NCI-H1105 (cell line): ENCODE measurements at places on chromosomes 1 and 21.

DNA sequence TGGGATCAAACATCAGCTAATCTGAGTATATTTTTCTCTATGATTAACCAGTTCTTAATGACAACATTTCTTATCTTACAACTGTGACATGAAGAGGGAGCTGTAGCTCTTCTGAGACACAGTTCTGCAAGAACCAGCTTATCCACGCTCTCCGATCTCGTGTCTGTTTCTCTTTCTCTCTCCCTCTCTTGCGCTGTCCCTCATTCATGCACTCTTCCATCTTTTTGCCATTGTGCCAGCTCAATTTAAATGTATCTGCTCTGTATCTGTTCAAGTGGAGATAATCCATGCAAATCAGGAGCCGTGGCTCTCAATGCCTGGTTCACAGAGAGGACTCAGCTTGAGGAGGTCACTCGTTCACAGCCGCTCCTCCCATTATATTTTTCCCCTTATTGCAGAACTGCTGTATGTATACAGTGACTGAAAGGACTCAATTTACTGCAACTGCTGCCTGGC lies 494.7 kb upstream of the ADGRL2 start:
- peak; percentile 70 for DNase-seq

GRCh38 chr1:171953835-171954234 lies 112.5 kb downstream of the DNM3 start:
- no peak for DNase-seq

DNA sequence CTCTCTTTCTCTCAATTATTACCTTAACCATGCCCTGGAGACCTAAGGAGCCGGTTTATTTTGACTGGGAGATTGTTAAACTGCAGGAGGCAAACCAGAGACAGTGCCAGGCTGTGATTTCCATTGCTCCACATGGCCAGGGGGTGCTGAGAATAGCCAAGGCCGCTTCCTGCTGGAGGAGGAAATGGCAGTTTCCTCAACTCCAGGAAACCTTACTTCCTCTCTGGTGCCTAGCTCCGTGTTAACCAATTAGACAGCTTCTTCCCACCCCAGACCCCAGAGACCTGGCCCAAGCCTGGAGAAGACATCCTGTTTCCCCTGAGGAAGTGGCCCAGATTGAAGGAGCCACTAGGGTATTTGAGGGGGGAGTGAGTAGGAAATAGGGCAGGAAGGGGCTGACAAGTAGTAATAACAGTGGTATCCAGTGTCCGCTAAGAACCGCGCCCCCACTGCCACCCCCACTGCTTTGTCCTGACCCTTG lies 161.2 kb downstream of the PLPP3 start:
- no peak for DNase-seq

GRCh38 chr1:78121710-78122109 lies 75.9 kb downstream of the GIPC2 start:
- no peak for DNase-seq

GRCh38 chr1:203077956-203078355 lies 7.9 kb downstream of the MYOG start:
- DNase-seq = no peak

DNA sequence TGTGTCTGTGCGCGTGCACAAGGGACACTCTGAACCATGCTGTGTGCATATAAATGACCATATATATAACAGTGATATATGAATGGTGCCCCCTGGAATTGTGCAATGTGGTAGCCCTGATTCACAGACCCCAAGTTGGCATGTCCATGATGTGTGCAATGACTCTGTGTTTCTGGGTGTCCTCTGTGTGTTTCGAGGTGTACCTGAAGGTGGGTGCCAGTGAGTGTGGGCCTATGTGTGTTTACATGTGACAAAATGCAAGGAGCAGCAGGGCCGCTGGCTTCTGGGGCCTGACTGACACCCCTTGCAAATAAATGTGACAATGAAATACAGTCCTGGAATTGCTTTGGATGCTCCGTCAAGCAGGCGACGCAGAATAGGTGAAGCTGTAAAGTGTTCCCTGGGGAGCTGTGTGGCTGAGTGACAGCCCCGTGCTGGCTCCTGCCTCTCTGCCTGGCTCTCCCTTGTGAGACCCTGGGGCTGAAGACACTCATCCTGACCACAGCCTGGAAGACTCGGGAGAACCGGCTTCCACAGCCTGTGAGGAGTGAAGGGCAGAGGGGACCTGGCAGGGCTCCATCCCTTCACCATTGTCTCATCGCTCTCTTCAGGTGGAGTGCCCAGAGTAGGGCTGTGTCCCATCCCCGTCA lies 38.2 kb upstream of the CSF3R start:
- DNase-seq = no peak

DNA sequence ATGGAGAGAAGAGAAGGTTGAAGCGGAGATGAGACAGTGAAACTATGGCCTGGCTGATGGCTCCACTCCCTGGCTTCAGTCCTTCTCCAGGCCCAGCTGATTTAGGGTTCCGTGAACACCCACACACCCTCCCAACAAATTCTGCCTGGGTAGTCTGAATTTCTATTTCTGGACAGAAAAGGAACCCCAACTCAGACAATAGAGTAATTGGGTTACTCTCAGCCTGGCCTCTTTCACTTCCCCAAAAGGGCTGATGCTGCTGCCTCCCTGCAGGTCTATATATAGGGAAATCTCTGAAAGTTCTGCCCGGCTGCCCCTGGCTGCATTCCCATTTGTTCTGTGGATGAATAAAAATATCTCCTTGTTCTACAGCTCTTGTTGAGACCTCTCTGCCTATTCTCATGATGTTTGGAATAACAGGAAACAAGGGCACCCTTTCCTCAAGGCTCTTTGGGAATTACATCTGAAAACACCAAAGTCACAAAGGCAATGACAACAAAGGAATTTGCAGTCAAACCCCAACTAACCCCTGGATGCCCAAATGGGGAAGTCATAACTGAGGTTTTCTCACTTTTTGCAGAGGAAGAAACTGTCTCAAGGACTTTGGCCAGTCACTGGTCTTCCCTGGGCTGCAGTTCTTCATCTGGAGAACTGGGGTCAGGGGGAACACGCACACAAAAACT lies 11.4 kb upstream of the ZSCAN20 start:
- no peak for DNase-seq

DNA sequence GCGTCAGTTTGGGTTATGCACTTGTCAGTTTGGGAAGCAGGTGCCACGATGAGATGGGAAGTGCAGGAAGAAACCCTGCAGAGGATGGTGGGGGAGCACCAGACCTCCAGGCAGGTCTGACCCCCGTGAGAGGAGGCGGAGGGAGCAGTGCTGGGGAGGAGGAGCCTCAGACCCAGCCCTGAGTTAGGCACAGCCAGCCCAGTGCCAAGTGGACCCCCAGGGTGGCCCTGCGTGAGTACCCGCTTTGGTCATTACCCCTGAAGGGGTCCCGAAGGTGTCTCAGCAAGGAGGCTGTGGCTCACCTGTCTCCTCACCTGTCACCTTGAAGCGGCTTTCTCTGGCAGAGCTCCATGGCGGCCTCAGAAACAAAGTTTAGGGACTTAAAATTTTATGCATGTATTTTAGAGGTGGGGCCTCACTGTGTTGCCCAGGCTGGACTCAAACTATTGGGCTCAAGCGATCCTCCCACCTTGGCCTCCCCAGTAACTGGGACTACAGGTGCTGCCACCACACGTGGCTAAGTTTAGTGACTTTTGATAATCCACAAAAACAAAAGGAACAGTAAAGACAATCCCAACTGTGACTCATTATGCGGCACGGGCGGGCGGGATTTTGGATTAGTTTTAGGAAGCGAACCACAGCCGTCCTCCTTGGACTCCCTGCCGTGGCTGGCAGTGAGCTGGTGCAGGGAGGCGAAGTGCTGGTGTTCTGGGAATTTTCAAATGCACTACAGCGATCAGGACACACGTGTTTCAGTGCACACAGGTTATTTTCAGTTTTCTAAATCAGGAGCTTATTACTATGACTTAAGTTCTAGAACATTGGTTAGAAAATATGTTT lies 4.7 kb downstream of the AGPAT3 start:
- DNase-seq = no peak

DNA sequence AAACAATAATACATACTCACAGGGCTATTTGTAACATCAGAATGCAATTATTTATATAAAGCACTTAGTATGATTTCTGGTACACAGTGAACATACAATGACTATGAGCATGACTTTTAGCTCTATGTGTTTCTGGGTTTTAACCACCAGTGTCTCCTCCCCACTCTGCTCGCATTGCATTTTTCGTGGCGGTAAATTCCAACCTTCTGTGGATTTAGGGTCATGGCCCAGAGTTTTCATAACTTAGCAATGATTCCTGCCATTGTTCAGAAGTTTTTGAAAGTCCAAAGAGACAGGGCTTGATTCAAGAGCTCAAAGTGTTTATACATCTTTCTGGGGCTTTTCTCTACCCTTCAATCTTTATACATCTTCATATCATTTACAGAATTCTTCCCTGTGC lies 191.3 kb downstream of the BACH1 start:
- no peak for DNase-seq

DNA sequence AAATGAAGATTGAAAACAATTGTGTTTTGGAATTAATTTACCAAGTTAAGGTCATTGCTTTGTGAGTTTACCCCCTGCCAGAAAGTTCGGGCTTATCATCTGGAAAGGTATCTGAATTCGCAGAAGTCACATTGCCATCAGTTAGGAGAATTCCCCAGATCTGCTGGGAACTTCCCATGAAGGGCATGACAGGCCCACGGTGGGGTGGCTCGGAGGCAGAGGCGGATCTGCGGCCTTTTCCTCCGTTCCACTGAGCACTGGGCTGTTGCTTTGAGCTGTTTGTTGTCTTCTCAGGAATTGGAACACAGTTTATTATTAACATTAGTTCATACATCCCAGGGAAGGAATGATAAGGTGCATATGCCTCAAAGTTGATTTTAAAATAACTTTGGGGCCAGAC lies 320.0 kb downstream of the CAMTA1 start:
- no peak for DNase-seq

DNA sequence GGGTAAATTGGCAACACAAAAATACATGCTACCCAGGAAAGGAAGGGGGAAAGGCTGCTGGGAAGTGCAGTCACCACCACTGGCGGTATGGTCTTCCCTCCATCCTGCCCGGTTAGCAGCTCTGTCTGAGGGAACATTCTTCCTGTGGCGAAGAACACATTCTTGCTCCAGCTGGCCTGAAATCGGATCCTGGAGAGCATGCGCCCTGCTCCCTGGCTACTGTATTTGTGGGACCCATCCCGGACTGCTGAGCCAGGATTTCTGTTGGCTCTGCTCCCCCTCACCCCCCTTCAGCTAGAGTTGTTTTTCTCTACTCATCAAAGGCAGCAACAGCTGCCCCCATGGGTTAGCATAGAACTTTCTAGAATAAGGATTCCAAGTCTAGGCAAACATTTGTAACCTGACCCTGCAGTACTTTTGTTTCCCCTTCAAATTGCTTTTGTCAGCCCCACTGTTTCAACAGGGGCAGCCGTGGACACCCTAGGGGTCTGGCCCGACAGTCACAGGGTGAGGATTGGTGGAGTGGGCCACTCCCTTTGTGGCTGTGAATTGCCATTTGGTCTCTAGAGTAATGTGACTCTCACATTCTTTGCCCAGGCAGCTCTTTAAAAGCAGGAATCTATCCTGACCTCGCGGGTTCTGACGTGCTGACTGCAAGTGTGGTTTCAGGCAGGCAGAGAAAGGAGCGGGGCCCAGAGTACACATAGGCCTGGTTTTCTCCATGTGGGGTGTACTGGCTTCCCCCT lies 157.7 kb downstream of the TOMM20 start:
- no peak for DNase-seq

GRCh38 chr1:22340873-22341272 lies 110.8 kb upstream of the ZBTB40 start:
- no peak for DNase-seq

DNA sequence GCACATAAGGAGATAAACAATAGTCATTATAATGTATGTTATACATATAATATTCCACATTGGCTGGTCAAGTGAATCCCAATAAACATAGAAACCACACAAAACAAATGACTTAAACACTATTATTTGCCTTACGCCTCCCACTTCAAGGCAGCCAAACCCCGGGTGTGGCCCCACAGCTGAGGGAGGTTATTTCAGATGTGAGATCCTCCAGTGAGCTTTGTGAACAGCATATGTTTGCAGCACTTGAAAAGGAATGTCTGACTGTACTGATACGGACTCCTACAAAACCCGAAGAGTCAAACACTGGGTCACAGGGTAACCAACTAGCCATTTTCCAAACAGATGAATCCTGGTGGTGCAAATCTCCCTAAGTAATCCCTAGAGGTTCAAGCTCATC lies 27.1 kb upstream of the DISP1 start:
- no peak for DNase-seq

- no peak for DNase-seq
Measured at GRCh38 chr1:33532936-33533335, 60.5 kb downstream of the ZSCAN20 start.

GRCh38 chr1:91779548-91780021 lies 106.4 kb downstream of the TGFBR3 start:
- no peak for DNase-seq

DNA sequence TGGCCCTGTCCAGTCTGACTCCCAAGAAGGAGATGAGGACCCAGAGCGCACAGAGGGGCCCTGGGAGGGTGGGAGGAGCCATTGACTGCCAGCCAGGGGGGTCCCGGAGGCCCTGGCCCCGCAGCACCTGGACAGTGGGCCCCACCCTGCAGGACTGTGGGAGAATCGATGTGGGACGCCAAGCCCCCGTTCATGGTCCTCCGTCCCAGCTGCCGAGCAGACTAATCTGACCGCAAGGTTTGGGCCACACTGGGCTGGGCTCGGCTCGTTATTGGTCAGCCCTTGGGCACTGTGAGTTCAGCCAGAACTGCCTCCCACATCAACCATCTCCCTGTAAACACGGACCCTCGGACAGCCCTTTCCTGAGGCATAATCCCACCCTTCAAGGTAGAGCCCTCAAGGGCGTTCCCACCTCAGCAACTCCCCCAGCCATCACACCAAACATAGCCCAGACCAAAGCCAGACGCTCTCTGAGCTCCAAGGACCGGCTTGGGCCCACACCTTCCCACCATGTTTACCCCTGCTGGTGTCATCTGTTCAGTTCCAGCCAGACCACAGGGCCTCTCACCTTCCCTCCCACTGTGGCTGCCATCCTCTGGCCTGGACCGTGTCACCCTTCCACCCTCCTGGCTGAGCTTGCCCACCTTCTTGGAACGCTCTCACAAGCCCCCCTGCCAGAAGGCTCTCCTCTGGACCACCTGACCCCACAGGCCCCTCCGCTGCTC lies 16.2 kb upstream of the POFUT2 start:
- no peak for DNase-seq

GRCh38 chr1:85911742-85912141 lies 203.5 kb upstream of the ZNHIT6 start:
- no peak for DNase-seq

DNA sequence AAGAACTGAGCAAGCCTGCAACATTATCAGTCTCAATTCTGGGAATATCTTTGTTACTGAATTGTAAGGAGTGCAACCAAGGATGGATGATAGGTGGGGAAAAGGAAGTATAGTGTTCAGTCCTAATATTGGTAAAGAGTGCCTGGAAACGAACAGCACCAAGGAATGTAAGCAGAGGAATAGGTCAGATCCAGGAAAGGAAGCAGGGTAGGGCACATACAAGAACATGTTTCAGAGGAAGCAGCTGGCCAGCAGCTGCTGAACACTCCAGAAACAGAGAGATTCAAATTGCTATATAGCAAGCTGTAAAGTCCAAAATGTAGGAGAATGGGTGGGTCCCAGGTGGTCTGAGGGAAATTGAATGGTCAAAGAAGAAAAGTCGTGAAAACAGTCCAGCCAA lies 37.9 kb downstream of the CRB1 start:
- no peak for DNase-seq

- no peak for DNase-seq
Measured at GRCh38 chr1:3103967-3104677, 35.1 kb downstream of the PRDM16 start.

- DNase-seq = no peak
Measured at GRCh38 chr1:201717286-201717685, 111.7 kb upstream of the IPO9 start.

- DNase-seq = no peak
Measured at GRCh38 chr1:59137276-59137615, 159.6 kb upstream of the FGGY start.

GRCh38 chr1:173669491-173669941 lies at the start of gene ANKRD45:
Gene ANKRD45 (minus strand): TSS chr1:173669851. CDS start chr1:173659418, 10,433 bp downstream.
- DNase-seq = peak; percentile 82
